Karpas-422 (cell line): ENCODE measurements at places on chromosomes 7 and 10.

DNA sequence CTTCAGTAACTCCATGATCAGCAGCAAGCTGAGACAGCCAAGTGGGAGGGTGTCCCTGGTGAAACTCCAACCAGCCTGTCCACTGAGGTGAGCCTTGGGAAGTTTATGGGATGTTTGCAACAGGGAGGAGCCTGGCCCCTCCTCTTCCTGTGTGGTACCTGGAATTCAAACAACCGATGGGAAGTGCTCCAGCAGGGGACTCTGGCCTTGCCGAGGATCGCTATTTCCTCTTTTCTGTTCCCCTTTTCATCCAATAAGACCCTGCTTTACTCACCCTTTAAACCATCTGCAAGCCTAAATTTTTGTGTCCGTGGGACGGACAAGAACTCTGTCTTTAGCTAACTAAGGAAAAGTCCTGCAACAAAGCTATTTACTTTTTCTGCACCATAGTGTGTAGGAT is 491.1 kb upstream of the ZMIZ1 start:
- DNase-seq: peak; percentile 47

- no peak for DNase-seq
These were observed 57.6 kb downstream of the BICC1 start for GRCh38 chr10:58570307-58570723.

- DNase-seq: no peak
These were observed 18.0 kb upstream of the OPN4 start for GRCh38 chr10:86636311-86636710.

DNA sequence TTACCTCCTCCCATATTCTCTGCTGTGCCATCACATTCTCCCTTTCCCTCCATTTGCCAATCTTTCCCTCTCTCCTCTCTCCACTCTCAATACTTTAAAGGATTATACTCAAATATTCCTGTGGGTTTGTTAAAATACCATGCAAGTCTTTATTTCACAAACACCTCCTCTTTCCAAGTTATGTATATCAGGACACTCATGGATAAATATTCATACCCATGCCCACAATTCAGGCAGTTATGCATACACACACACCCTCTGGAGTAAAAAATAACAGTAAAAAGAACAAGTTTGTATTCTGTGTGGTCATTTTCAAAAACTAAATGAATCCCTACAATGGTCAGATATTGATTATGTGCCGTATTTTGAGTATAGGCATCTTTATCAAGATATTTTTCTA is 73.3 kb upstream of the TMEM140 start:
- DNase-seq: no peak

- no peak for DNase-seq
These were observed 1283.9 kb upstream of the CELF2 start for GRCh38 chr10:9733766-9734165.

DNA sequence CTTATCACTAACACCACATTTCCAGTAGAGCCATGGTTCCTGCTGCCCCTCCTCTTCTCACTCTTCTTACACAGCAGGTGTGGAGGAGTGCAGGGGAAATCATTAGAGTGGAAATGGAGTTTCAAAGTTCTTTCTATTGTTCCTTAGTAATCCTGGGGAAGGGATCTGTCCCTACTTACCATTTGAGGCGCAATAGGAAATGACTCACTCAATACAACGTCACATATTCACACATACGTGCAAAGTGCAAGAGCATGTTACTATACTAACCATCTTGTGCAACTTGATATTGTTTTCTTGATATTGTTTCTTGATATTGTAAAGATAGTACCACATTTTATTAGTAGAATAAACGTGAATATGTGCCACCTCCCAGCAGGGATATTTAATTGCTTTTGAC is 1010.2 kb downstream of the DNAJB9 start:
- no peak for DNase-seq

DNA sequence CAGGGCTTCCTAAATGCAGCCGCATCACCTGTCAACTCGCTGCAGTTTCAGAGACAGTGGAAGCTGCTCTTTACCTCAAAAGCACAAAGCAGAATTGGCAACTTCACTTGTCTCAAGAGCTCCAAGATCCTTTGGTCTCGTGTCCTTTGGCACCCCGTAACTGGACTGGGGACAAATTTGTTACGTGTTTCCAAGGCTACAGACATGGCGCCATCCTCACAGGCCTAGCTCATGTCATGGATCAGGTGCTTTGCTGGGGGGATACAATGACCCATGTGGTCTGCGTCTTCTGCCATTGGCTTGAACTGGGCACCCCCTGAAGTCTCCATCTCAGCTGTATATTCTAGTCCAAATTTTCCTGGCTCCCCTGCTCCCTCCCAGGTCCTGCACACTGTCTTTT is 48.6 kb downstream of the CHST3 start:
- no peak for DNase-seq

DNA sequence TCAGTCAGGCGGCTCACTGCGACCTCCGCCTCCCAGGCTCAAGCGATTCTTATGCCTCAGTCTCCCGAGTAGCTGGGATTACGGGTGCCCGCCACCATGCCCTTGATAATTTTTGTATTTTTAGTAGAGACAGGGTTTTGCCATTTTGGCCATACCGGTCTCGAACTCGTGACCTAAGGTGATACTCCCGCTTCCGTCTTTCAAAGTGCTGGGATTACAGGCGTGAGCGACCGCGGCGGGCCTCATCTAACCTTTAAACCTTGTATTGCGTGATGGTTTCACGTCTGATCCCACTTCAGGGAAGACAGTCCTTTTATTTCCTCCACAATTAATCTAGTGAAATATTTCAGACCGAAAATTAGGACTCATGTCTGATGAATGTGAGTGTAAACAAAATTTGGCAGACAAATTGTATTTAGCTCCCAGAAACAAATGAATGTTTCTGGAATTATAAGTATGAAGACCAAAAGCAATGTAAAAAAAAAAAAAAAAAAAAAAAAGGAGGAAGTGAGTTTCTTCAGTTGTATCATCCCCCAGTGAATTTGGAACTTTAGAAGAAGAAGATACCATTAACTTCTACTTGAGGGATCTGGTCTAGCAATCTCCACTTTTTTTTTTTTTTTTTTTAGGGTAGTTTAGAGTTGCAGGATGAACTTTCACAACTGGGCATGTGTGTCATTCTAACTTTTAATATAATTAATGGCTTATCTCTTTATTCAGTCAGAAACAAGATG is 1.6 kb downstream of the NUP42 start:
- no peak for DNase-seq
